ENCODE measurements at places on chromosomes 5 and 9. TPM values are rescaled to one million over a fixed set of nuclear protein-coding genes. Genes with fewer than 3 reads are reported as not detected.

DNA sequence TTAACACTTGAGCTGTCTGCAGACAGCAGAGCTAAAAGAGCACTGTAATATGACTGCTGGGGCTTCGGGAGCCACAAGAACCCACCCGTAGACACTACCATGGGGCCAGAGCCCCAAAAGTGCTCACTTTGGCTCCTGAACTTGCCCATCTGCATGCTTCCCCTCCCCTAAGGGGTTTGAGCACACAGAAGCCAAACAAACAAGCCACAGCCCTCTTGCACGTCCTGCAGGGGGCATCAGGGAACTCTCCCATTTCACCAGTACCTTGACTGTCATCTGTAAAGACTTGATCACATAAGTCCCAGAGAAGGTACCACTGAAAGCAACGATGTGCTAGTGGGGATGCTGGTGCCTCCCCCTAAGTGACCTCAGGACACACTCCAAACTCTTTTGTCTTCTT, 681.8 kb downstream of the SEMA5A start:
- no peaks in the 10 kb centered on the region for H3K27me3 ChIP-seq
- no peaks in the 10 kb centered on the region for H3K4me1 ChIP-seq

The IL33 gene
- 22.7 TPM for total RNA-seq

DNA sequence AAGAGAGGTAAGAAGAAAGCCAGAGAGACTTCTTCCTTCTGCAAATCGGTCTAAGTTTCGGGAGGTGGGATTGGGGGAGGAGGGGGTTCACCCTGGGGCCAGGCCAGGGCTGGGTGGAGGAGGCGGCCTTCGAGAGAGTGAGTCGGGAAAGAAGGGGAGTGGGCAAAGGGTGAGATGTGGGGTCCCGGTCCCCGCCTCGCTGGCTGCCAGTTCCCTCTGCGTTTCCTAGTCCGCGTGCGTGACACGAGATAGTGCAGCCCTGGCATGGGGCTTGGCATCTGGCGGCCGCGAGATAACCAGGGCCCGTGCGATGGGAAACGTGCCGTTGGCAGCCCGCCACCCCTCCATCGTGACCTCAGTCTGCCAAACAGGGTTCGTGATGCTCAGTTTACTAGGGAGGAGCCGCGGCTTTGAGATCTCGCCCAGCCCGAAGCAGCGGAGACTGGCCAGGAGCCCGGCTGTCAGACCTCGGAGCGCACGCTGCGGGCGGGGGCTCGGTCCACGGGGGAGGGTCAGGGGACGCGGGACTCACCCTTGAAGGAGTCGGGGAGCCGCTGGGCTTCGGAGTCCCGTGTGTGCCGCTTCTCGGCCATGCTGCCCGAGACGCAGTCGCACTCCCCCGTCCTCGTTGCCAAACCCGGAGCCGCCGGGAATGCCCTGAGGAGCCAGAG, at the start of gene STOM:
Gene STOM, minus strand, starts transcription at position 656 of the 671 bp plus-strand sequence. Its CDS starts 63 bp downstream, at position 593.
- no peaks in the 10 kb centered on the region for H3K36me3 ChIP-seq
- H3K4me3 ChIP-seq = peak within 1 kb of the TSS; percentile 80
- H3K27ac ChIP-seq = peak within 1 kb of the TSS; percentile 91
- peaks cover 3% of the 10 kb centered on the region for H3K4me1 ChIP-seq
- DNase-seq = peak; percentile 27

The MEGF10 gene
- total RNA-seq = 0.25 TPM

- H3K36me3 ChIP-seq = no peaks in the 10 kb centered on the region
- no peaks in the 10 kb centered on the region for H3K4me1 ChIP-seq
These were observed 414.1 kb downstream of the FAM170A start for GRCh38 chr5:120043431-120043830.

The ZSWIM6 gene
- 20.3 TPM for total RNA-seq

DNA sequence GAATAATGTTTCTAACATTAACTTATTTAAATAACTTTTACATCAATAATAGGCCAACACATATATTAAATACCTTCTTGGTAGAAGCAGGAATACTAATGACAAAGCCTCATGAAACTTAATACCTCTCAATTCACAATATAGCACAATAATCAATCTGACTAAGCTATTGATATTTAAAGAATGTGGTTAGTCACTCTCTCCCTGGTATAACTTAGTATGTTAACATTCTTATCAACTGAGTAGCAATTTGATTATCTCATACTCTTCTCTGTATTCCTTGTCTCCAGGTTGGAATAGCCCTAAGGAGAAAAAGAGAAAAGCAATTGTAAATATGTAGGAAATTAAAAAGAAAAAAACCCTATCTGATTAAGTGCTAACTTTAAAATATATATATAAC, 4.9 kb upstream of the PGGT1B start:
- H3K27me3 ChIP-seq = no peaks in the 10 kb centered on the region
- no peak overlapping the region for H3K27ac ChIP-seq
- H3K36me3 ChIP-seq = no peaks in the 10 kb centered on the region
- no peak overlapping the region for H3K4me3 ChIP-seq
- DNase-seq = no peak

- peaks cover 7% of the 10 kb centered on the region for H3K4me1 ChIP-seq
- peak overlapping the region; percentile 10 for H3K27ac ChIP-seq
- H3K4me3 ChIP-seq = no peak overlapping the region
- no peaks in the 10 kb centered on the region for H3K36me3 ChIP-seq
- no peak for DNase-seq
These were observed 34.0 kb downstream of the ADAM19 start for GRCh38 chr5:157541447-157542118.

The HTR1A gene
- total RNA-seq = not detected

- no peak overlapping the region for H3K4me3 ChIP-seq
- H3K36me3 ChIP-seq = no peaks in the 10 kb centered on the region
- H3K27ac ChIP-seq = peak overlapping the region; percentile 2
- peaks cover 24% of the 10 kb centered on the region for H3K4me1 ChIP-seq
- DNase-seq = peak; percentile 70
- no peaks in the 10 kb centered on the region for H3K27me3 ChIP-seq
These were observed 11.7 kb upstream of the ERBIN start for GRCh38 chr5:65914641-65915196.

- DNase-seq = no peak
- peaks cover 12% of the 10 kb centered on the region for H3K4me1 ChIP-seq
- no peaks in the 10 kb centered on the region for H3K36me3 ChIP-seq
- H3K27me3 ChIP-seq = no peaks in the 10 kb centered on the region
These were observed 107.2 kb upstream of the ICE1 start for GRCh38 chr5:5315068-5315980.

GRCh38 chr5:133293960-133294359, 242.1 kb downstream of the HSPA4 start:
- DNase-seq = no peak
- no peak overlapping the region for H3K27ac ChIP-seq
- no peaks in the 10 kb centered on the region for H3K27me3 ChIP-seq
- no peaks in the 10 kb centered on the region for H3K4me1 ChIP-seq

DNA sequence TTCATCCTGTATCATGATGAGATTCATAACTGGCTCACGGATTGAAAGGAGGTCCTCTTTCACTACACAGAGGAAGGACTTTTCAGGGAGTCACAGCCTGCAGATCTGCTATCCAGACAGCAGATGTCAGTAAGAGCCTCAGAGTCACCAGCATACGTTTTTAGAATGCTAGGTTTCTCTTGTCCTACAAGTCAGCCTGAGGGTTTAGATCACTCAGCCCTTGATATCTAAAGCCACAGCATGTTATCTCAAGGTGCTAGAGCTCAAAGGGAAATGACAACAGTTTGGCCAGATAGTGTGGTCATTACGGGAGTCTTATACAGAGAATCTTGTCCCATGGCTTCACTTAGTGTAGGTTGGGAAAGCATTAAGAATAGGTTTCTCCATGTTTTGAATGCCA, 30.9 kb upstream of the SLC46A2 start:
- no peaks in the 10 kb centered on the region for H3K36me3 ChIP-seq
- no peaks in the 10 kb centered on the region for H3K4me1 ChIP-seq

The TMEM38B gene
- total RNA-seq = 23.2 TPM

GRCh38 chr9:128168731-128169308, 8.8 kb downstream of the BBLN start:
- no peak overlapping the region for H3K4me3 ChIP-seq
- H3K27me3 ChIP-seq = no peaks in the 10 kb centered on the region
- H3K27ac ChIP-seq = no peak overlapping the region
- peaks cover 37% of the 10 kb centered on the region for H3K36me3 ChIP-seq
- no peaks in the 10 kb centered on the region for H3K4me1 ChIP-seq
- no peak for DNase-seq

DNA sequence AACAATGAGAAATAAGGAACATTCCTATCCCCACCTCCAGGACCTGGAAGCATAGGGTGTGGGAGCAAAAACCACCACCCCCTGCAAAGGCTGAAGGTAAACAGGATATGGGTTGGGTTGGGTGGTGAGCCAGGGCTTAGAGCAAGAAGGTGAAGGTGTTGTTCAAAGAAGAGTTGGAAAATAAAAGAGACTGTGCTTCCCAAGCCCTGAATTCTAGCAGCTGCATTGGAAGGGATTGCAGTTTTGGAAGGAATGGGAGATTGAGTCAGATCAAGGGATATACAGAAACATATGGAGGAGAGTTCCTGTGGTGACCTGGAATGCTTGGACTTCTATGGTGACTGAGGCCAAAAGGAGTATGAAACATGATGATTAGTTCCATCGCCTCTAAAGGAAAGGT, 24.7 kb upstream of the MTAP start:
- H3K36me3 ChIP-seq = no peaks in the 10 kb centered on the region
- no peak overlapping the region for H3K27ac ChIP-seq
- H3K4me1 ChIP-seq = no peaks in the 10 kb centered on the region

- no peaks in the 10 kb centered on the region for H3K27me3 ChIP-seq
- no peak for DNase-seq
- H3K27ac ChIP-seq = no peak overlapping the region
- H3K4me3 ChIP-seq = no peak overlapping the region
These were observed 17.0 kb upstream of the SSBP2 start for GRCh38 chr5:81767938-81768337.

DNA sequence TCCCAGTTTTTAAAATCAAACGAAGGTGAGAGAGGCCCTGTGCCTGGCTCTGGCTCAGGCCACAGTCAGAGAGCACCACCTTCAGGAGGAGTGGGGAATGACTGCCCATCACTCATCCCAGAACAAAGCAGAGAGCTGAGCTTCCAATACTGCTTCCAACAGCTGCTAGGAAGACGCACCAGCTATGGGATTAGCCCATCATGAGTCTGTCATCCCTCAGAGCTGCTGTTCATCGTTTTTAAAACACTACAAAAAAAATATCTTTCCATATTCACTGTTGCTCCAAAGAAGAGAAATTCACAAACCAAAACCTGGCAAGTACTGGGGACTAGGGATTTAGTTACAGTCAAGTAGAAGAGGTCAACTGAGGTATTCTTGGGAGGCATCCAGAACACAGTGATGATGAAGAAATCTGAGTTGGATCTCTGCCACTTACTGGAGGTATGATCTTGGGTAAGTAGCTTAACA, 102.4 kb downstream of the CDK5RAP2 start:
- no peaks in the 10 kb centered on the region for H3K4me1 ChIP-seq
- no peaks in the 10 kb centered on the region for H3K27me3 ChIP-seq
- H3K36me3 ChIP-seq = no peaks in the 10 kb centered on the region
- no peak overlapping the region for H3K27ac ChIP-seq

- no peaks in the 10 kb centered on the region for H3K36me3 ChIP-seq
- H3K27me3 ChIP-seq = no peaks in the 10 kb centered on the region
- DNase-seq = no peak
These were observed 54.6 kb downstream of the NLN start for GRCh38 chr5:65776441-65777141.

The CCL28 gene
- total RNA-seq = 22.8 TPM

GRCh38 chr5:131491749-131492148, 143.3 kb downstream of the RAPGEF6 start:
- no peaks in the 10 kb centered on the region for H3K4me1 ChIP-seq
- H3K27ac ChIP-seq = no peak overlapping the region
- no peak overlapping the region for H3K4me3 ChIP-seq
- DNase-seq = no peak
- peaks cover 3% of the 10 kb centered on the region for H3K36me3 ChIP-seq

The RC3H2 gene
- total RNA-seq = 49.9 TPM

GRCh38 chr5:99590806-99591205, 662.0 kb upstream of the CHD1 start:
- no peak for DNase-seq
- H3K27me3 ChIP-seq = no peaks in the 10 kb centered on the region
- no peaks in the 10 kb centered on the region for H3K36me3 ChIP-seq
- H3K27ac ChIP-seq = no peak overlapping the region
- no peaks in the 10 kb centered on the region for H3K4me1 ChIP-seq

The CDC20B gene
- not detected for total RNA-seq

- H3K36me3 ChIP-seq = peaks cover 7% of the 10 kb centered on the region
- no peak overlapping the region for H3K4me3 ChIP-seq
- H3K4me1 ChIP-seq = no peaks in the 10 kb centered on the region
- H3K27ac ChIP-seq = no peak overlapping the region
These were observed 28.2 kb downstream of the TCERG1 start for GRCh38 chr5:146475190-146475780.

The IFNK gene
- total RNA-seq = not detected

GRCh38 chr9:25117791-25118190, 560.5 kb downstream of the TUSC1 start:
- H3K4me3 ChIP-seq = no peak overlapping the region
- no peaks in the 10 kb centered on the region for H3K36me3 ChIP-seq
- DNase-seq = no peak
- H3K27me3 ChIP-seq = no peaks in the 10 kb centered on the region

DNA sequence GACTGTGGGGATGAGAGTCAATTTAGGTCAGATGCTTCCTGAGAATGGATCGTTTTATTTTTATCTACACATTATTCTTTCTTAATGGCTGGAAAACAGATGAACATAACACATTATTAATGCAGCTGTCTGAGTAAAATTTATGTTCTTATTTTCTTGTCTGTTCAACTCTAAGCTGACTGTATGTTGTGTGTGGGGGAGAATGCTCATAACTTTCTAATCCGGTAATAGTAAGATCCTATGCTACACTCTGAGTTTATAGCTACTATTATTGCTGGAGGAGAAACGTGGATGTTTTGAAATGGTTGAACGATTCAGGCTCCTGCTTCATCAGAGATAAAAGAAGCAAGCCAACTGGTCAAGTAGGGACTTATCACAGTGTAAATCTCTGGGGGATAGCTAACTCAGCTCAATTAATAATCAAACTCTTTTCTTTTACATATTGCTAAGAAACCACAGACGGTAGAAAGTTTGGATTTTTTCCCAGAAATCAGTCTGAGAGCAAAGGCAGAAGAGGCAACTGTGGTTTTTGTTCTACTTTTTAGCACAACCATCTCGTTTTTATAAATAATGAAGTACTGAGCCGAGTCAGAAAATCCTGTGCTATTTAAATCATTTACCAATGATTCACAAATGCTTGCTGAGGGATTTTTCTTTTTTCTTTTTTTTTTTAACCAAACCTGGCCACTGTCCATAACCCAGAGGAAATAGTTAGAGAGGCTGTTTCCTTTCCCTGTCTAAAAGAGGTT, 265.0 kb upstream of the FAM174A start:
- peaks cover 2% of the 10 kb centered on the region for H3K4me1 ChIP-seq
- no peaks in the 10 kb centered on the region for H3K27me3 ChIP-seq
- H3K36me3 ChIP-seq = no peaks in the 10 kb centered on the region
- no peak for DNase-seq

DNA sequence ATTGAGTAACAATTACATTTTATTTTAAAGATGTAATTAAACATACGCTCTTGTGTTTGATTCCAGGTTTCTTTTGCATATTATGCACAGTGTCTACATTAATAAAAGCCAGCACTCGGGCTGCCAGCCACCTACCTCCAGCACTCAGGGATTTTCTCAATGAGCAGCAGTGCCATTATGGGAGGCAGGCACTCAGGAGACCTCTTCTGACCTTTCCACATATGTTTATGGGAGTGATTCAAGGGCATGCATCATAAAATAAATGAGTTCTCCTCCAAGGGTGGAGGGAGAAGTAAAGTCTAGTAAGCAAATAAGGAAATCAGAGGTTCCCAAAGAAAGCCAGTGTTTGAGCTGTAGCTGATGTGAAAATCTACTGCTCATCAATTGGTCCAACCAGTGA, 119.8 kb upstream of the IRX2 start:
- no peak overlapping the region for H3K27ac ChIP-seq
- no peaks in the 10 kb centered on the region for H3K4me1 ChIP-seq
- H3K36me3 ChIP-seq = no peaks in the 10 kb centered on the region
- no peak overlapping the region for H3K4me3 ChIP-seq
- no peaks in the 10 kb centered on the region for H3K27me3 ChIP-seq

Measured in kidney (tissue), 22 donors.